Activated CD8-positive, alpha-beta memory T cell treated with anti-CD3 and anti-CD28 coated beads for 1 hour (primary cell): ENCODE measurements at places on chromosomes 5 and 9.

DNA sequence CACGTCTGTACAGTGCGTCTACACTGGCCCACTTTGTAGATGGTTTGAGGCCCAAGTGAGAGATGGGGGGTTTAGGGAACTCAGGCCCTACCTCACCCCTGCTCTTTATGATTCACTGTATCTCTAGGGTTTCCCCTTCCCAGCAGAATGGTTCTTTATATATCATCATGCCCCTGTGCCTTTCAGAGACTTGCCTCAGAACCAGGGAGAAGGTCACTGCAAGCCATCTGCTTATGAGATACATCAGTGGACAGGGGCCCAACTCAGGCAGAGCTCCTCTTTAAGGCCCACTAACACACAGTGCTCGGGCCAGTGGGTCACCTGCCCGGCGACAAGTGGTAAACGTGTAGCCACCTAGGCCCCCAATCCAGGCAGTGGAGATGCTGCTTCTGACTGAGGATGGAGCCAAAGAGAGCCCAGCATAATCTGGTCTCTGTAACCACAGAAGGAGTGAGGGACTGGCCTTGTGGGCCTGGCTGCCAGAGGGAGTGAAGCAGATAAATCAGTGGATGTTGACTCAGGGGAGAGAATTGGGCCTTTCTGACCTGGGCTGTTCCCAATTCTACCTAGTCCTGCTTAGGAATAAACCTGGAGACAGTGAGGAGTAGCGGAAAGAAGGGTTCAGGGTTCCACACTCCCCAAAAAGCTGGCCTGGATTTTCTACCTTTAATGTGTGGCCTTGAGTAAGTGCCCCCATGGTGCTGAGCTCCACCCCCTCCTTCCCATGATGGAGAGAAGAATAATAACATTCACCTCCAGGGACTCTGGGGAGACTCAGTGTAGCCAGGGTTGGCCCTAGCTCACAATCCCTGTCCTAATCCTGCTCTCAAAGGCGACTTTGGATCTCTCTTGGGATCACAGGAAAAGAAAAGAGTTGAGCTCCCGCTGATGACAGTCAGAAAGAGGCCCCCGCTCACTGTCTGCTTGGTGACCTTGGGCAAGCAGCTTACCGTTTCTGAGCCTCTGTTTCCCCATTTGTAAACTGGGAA lies 2.8 kb upstream of the DUSP1 start:
- no peak for DNase-seq

- no peak for DNase-seq
Measured at GRCh38 chr5:41817625-41818301, 52.5 kb downstream of the OXCT1 start.

GRCh38 chr9:70421272-70422180 lies 7.1 kb upstream of the KLF9 start:
- no peak for DNase-seq

GRCh38 chr5:95760273-95761191 lies 29.4 kb downstream of the RHOBTB3 start:
- no peak for DNase-seq

- DNase-seq: no peak
Measured at GRCh38 chr5:206406-206805, 11.5 kb downstream of the CCDC127 start.

DNA sequence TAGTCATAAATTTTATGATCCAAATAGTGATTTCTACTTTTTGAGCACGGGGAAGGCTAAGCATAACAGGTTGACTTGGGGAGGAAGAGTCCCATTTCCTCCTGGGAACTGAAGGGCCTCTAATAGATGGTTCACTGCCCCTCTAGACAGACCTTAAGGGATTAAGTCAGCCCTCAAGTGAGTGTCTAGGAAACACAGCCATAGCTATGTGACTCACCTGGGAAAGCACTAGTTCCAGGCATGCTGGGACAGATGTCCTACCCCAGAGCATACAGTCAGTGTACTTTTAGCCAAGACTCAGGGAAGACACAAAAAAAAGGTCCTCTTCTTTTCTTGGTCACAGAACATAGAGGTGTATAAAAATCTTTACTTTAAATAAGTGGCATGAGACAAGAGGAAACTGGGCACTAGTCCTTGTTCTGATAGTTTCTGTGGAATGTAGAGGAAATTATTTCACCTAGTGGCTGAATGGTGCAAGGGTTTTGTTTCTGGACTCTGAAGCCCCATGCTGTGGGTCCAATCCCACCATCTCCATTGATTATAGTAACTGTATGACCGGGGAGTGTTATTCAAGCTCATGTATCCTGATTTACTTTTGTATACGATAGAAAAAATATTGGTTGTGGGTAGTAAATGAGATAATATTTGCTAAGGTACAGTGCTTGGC lies 86.0 kb downstream of the NREP start:
- DNase-seq: no peak

- no peak for DNase-seq
Measured at GRCh38 chr5:36666986-36667385, 60.6 kb downstream of the SLC1A3 start.

DNA sequence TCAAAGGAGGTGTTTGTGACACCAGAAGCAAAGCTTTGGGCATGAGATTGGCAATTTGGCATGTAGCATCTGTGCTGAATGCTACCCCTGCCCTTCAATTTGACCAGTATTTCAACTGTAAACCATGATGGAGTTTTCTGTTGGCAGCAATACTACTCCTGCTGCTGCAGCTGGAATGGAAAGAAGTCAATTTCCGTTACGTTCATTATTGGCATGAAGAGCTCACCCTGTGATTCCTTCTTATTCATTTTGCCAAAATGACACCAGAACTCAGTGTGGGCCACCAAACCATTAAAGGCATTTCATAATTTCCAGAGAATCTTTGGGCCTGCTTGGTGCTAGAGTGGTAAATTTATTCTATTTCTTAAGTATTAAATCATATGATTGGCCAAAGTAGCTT lies 433.1 kb upstream of the DMAC1 start:
- DNase-seq: no peak

GRCh38 chr9:90775657-90776056 lies 26.0 kb upstream of the SYK start:
- no peak for DNase-seq

GRCh38 chr9:32371279-32371678 lies 13.2 kb upstream of the ACO1 start:
- DNase-seq: no peak

GRCh38 chr9:32180597-32180996 lies 203.8 kb upstream of the ACO1 start:
- DNase-seq: no peak

GRCh38 chr9:136802321-136802720 lies 5.4 kb upstream of the RABL6 start:
- DNase-seq: no peak

DNA sequence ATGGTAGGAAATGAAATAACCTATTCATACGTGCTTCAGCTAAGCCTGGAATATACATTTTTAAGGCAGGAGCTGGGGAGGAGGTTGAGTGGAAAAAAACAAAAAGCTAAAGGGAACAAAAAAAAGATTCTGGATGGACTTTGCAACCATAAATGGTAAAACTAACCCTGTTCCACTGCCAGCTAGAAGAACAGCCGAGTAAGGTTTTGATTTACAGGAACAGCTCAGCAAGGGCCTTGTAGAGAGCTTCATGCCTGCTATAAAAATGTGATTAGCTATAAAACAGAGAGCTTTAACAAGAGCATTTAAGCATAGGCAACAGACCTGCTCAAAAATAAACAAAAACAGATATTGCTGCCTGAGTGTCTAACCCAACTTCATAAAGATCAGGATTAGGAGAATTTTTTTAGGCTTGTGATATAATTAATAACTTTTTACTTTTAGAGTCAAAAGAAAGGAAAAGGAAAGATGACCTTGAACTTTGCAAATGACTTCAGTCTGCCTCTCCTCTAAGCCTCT lies 194.8 kb downstream of the FBXL7 start:
- DNase-seq: no peak

DNA sequence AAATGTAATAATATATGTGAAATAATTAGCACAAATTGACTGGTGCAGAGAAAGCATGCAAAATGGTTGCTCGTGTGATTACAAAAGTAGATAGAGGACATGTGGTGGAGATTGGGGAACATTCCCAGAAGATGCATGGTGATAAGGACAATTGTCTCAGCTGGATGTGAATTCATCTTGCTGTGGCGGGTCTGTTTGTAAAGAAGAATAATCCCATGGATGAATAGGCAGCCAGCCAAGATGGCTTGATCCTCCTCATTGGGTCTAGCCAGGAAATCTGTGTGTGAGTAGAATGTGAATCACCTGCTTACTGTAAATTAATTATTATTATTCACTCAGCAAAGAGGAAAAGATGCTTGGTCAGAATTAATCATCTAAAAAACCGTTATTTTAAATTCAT lies 12.6 kb upstream of the DPYSL3 start:
- DNase-seq: no peak

- peak; percentile 38 for DNase-seq
Measured at GRCh38 chr9:100216178-100216787, 117.2 kb downstream of the INVS start.

DNA sequence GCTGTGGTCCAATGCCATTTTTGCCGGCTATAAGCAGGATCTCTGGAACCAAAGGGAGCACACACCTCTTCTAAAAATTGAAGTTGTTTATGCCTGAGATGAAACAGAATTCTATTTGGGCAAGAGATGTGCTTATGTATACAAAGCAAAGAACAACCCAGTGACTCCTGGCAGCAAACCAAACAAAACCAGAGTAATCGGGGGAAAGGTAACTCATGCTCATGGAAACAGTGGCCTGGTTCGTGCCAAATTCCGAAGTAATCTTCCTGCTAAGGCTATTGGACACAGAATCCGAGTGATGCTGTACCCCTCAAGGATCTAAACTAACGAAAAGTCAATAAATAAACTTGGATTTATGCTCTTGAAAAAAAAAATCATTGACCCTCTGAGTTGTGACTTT lies 178.7 kb downstream of the CEMIP2 start:
- no peak for DNase-seq

DNA sequence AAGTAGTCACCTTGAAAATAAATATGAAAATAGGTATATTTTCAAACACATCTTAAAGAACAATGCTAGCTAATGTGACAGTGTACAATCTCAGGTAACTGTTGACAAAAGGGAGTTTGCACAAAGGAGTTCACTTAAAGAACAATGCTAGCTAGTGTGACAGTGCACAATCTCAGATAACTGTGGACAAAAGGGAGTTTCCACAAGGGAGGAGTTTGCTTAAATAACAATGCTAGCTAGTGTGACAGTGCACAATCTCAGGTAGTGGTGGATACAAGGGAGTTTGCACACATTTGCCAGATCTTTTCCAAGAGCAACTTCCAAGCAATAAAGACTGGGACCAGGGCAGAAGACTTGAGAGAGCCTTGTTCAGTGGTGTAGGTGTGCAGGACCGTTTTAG lies 442.9 kb upstream of the FTMT start:
- no peak for DNase-seq

- DNase-seq: no peak
Measured at GRCh38 chr9:97411440-97411788, 482 bp upstream of the TDRD7 start.

DNA sequence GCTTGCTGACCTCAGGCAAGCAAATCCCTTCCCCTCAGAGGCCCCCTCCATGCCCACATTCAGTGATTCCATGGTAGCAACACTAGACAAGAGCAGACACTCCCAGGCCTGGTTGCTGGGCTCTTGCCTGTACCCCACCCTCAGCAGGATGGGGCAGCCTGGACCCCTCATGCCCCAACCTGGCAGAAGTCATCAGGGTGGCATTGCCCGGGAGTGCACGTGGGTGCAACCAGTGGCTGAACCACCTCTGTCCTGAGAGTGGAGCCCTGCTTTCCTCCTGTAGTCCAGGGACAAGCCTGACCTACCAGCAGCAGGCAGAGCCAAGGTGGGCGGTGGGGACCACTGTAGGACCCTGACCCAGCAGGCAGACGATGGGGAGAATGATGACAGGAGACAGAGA lies 65.8 kb upstream of the TBC1D2 start:
- DNase-seq: no peak

GRCh38 chr9:119956111-119956510 lies 586.9 kb upstream of the BRINP1 start:
- no peak for DNase-seq

GRCh38 chr5:56676091-56676768 lies 139.1 kb upstream of the MAP3K1 start:
- no peak for DNase-seq

GRCh38 chr5:140294753-140295152 lies 8.1 kb downstream of the PFDN1 start:
- DNase-seq: no peak

DNA sequence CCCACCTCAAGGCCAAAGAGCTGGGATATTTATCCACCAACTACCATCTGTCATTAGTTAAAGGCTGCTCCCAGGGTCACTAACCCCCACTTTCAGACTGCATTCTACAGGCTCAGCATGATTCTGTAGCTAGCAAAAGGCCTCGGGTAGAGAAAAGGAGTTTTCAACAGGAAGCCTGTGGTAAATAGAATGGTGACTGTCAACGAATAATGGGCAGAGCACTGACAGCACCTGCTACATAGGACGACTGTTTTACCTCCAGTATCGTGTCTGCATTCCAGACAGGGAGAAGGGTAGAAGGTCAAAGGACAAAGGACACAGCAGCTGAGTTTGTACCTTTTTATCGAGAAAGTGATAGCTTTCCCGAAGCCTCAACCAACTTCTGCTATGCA lies 20.3 kb downstream of the MFAP3 start:
- DNase-seq: no peak

DNA sequence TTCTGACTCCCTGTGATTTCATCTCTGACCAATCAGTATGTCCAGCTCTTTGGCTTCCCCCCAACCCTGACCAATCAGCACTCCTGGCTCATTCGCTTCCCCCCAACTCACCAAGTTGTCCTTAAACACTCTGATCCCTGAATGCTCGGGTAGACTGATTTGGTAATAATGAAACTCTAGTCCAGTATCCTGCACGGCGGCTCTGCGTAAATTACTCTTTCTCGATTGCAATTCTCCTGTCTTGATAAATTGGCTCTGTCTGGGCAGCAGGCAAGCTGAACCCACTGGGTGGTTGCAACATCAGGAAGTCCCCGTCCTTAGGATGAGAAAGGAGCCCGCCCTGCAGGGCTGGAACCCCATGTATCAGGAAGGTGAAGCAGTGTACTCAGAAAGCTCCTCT lies 10.4 kb downstream of the FCN2 start:
- no peak for DNase-seq

DNA sequence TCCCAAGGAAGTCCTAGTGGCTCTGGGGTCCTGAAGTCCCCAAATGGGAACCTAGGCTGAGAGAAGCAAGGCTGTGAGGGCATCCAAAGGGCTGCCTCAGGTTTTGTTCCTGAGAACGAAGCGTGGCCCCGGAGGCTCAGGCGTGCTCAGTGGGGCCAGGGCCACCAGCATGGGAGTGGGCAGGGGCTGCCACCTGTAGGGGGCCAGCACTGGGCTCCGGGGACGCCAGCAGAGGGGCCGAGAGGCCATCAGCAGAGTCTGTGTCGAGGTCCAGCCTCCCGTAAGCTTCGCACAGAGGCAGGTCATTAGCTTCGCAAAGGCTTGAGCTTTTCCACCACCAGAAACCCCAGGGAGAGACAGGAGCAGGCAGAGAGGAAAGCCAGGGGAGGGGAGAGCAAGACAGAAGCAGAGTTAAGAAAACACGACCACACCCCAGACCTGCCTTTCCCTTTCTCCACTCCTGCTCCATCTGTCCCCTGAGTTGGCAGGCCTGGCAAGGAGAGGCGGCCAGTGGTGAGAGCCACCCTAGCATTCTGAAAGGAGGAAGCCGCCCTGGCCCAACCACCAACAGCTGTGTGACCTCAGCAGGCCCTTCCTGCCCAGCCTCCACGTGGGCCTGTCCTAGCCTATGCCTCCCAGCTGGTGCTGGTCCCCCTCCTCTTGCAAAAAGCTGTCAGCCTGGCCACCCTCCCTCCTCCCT lies 5.5 kb upstream of the SURF6 start:
- no peak for DNase-seq
